Tibial nerve (tissue), 4 donors: ENCODE measurements at places on chromosomes 11 and 22.

DNA sequence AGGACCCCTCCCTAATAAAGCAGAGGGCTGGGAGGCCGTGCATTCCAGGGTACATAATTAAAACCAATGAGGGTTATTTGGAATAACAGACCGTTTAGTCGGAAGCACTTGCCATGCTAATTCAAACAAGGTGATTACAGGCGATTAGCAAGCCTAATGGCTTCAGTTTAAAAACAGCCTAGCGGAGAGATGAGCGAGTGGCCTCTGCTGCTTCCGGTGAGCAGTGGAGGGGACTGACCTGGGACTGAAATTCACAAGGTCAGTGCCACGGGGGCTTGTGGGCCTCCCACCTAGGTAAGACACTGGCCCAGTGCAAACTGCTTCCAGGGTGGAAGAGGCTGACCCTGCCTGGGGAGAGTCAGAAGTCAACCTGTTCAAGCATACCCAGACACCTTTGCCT lies 56.8 kb upstream of the ALX4 start:
- H3K27ac ChIP-seq, result no peak overlapping the region
- no peaks in the 10 kb centered on the region for H3K4me1 ChIP-seq
- H3K4me3 ChIP-seq, result no peak overlapping the region
- H3K27me3 ChIP-seq, result peaks cover 3% of the 10 kb centered on the region

- no peaks in the 10 kb centered on the region for H3K36me3 ChIP-seq
- H3K27me3 ChIP-seq, result no peaks in the 10 kb centered on the region
- DNase-seq, result no peak
- H3K4me3 ChIP-seq, result no peak overlapping the region
- no peak overlapping the region for H3K27ac ChIP-seq
- no peaks in the 10 kb centered on the region for H3K4me1 ChIP-seq
These were observed 21.5 kb downstream of the OR56B4 start for GRCh38 chr11:6129011-6129410.

- H3K4me1 ChIP-seq, result no peaks in the 10 kb centered on the region
- H3K4me3 ChIP-seq, result no peak overlapping the region
- no peaks in the 10 kb centered on the region for H3K27me3 ChIP-seq
- DNase-seq, result no peak
These were observed 27.0 kb upstream of the SLC25A18 start for GRCh38 chr22:17536269-17536668.

GRCh38 chr22:26828311-26828710 lies 170.9 kb downstream of the MIAT start:
- no peaks in the 10 kb centered on the region for H3K27me3 ChIP-seq
- no peaks in the 10 kb centered on the region for H3K4me1 ChIP-seq

GRCh38 chr11:115657586-115657985 lies 153.4 kb upstream of the CADM1 start:
- DNase-seq, result no peak
- H3K4me3 ChIP-seq, result no peak overlapping the region
- H3K36me3 ChIP-seq, result no peaks in the 10 kb centered on the region
- no peaks in the 10 kb centered on the region for H3K27me3 ChIP-seq
- no peak overlapping the region for H3K27ac ChIP-seq
- peaks cover 5% of the 10 kb centered on the region for H3K4me1 ChIP-seq

DNA sequence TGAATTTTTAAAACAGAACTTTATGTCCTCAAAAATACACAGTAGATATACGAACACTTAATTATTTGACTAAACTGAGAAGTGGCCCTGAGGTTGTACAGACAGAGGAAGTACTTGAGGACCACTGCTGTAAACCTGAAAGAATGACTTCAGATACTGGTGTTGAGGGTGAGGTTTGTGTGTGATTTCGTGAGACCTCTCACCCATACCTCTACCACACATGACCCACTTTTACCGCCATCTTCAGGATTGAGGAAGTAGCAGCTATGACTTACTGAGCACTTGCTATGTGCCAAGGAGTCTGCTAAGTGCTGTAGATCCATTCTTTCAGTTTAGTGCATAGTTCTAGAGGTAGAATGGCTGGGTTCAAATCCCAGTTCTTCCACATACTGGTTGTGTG lies 21.9 kb downstream of the MMP13 start:
- no peak overlapping the region for H3K27ac ChIP-seq
- H3K27me3 ChIP-seq, result no peaks in the 10 kb centered on the region
- no peak for DNase-seq
- H3K4me3 ChIP-seq, result no peak overlapping the region
- H3K4me1 ChIP-seq, result no peaks in the 10 kb centered on the region
